ENCODE measurements at places on chromosomes 5 and 9. TPM values are rescaled to one million over a fixed set of nuclear protein-coding genes. Genes with fewer than 3 reads are reported as not detected.

GRCh38 chr5:151661968-151662732 is 24.6 kb downstream of the SPARC start:
- no peak for DNase-seq

DNA sequence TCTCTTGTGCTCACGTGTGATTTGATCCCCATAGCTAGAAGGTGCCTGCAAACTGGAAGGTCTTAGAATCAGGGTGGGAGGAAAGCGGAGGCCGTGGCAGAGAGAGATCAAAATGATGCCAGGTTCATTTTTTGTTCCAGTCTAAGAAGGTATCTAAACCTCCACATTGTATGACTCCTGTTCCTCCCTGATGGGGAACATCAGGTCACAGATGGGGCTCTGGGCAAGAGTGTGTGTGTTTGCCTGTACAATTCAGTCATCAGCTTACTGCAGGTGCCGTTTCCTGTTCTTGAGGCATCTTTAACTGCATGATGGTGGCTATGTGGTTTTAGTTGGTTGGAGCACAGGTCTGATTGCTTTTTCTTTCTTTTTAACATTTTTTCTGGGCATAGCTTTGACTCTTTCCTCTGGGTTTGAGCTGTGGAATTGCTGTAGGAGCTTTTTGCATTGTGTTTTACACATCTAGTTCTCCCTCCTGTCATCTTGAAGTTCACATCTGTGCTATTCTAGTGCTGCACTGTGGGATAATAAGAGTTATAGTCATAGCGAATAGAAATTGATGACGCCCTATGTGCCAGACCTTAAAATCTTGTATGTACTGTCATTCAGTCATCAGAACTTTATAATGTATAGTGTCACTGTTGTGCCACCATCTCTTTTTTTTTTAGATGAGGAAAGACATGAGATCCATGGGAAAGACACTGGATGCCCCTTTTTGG is 30.8 kb downstream of the ARHGAP26 start:
- DNase-seq: no peak

- DNase-seq: no peak
These were observed 83.0 kb upstream of the GNA14 start for GRCh38 chr9:77731008-77731698.

- no peak for DNase-seq
These were observed 965 bp downstream of the GLIPR2 start for GRCh38 chr9:36137392-36138004.

- DNase-seq: no peak
These were observed 38.8 kb upstream of the SHB start for GRCh38 chr9:38107811-38108304.

The CDKN2B-AS1 gene
- not detected for polyA plus RNA-seq

DNA sequence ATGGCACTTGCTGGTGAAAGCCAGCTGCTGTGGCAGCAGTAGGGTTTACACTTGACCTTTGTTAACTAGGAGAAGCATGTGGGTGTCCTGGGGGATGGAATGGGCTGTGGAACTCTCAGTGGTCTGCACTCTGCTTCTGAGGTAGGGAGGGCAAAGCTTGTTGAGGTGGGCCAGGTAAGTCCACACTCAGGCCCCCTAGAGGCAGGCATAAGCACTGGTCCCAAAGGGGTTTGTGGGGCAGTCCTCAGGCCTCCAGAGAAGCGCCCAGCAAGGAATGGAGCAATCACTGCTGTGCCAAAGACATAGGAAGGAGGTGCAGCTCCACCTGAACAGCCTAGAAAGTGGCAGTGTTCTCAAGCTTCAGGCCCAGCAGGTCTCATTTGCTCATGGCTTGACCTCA is 34.7 kb downstream of the INSL4 start:
- DNase-seq: no peak

DNA sequence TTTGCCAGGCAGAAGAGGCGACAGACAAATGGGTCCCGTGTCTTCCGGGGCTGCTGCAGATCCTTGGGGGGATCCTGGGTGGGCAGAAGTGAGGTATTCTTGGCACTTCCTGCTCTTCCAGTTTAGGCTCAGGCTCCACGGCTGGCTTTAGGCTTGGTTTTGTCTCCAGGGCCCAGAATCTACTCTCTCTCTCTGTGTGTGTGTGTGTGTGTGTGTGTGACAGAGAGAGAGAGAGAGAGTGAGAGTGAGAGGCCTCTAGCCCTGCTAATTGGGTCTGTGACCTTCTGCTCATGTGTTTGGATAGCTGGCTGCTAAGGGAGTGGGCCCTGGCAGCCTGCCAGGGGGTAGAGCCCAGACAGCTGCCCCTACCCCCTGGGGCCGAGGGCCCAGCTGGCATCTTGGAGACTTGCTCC is 39.3 kb downstream of the CRB2 start:
- DNase-seq: no peak

GRCh38 chr5:87121304-87122150 is 146.2 kb upstream of the RASA1 start:
- no peak for DNase-seq

GRCh38 chr5:133062276-133062675 is 10.5 kb downstream of the HSPA4 start:
- DNase-seq: no peak

GRCh38 chr9:2677915-2678889 is 39.1 kb upstream of the KCNV2 start:
- no peak for DNase-seq
